ENCODE measurements at places on chromosomes 16 and 17.

GRCh38 chr17:37708008-37708615, 36.7 kb downstream of the HNF1B start:
- no peak for DNase-seq

- no peak for DNase-seq
These were observed 20.5 kb downstream of the ST3GAL2 start for GRCh38 chr16:70418274-70418992.

DNA sequence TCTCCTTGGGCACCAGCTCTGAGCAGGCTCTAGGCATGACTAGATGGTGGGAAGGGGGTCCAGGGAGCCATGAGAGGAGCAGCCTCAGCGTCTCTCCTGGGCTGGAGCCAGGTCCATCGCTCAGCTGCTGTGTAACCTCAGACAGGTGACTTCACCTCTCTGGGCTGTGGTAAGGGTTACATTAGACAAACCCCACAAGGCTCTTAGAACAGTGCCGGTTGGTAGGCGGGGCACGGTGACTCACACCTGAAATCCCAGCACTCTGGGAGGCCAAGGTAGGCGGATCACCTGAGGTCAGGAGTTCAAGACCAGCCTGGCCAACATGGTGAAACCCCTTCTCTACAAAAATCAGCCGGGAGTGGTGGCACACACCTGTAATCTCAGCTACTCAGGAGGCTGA, 18.1 kb upstream of the NPTX1 start:
- DNase-seq = no peak

DNA sequence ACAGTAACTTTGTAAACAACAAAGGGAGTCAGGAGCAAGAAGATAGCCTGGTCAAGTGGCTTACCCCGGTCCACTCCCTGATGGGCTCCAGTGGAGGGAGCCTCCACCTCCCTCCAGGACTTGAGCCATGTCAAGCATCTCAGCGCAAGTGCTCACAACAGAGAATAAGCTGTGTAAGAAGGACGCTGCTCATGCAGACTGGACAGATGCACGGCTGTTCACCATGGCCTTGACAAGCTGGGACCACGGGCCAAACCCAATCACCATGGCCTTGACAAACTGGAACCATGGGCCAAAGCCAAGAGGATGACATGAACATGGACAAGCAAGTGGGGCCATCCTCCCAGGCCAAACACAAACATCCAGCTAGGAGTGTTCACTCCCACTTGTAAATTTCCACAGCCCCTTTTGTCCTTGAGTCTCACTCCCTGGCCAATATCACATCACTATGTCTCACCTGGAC, 3.4 kb upstream of the PITPNM3 start:
- no peak for DNase-seq

- no peak for DNase-seq
These were observed 21.0 kb downstream of the PHB1 start for GRCh38 chr17:49393491-49394255.

- DNase-seq = peak; percentile 89
These were observed 20.9 kb downstream of the TNS4 start for GRCh38 chr17:40480501-40481003.

DNA sequence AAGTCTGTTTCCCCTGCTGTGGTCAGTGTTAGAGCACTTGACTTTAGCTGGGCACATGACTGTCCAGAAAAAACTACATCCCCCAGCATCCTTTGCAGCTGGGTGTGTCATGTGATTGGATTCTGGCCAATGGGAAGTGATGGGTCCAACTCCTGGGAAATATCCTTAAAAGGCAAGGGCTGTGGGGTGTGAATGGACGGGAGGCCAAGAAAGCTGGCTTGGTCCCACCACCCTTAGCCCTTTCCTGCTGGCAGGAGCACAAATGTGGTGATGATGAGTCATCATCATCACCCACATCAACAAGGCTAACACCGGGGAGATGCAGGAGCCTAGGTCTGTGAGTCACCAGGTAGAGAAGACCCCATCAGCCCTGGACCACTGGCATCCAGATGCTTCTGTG, 341.7 kb downstream of the C16orf95 start:
- DNase-seq = peak; percentile 66

DNA sequence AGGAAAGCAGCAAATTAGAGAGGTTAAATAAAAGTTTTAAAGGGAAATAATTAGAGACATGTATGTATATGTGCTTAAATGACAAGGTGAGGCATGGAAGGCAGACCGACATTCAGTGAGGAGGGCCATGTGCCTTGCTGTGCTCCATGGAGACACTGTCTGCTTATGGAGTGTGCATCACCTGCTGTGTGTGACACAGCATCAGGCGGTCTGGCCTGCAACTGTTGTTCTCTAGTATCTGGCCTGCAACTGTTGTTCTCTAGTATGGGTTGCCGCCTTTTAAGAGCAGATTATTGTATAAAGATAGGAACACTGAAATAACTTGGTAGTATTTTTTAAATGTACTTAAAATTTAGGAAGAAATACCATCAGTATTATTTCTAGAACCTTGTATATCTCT, 225.1 kb downstream of the LGALS9B start:
- DNase-seq = no peak

DNA sequence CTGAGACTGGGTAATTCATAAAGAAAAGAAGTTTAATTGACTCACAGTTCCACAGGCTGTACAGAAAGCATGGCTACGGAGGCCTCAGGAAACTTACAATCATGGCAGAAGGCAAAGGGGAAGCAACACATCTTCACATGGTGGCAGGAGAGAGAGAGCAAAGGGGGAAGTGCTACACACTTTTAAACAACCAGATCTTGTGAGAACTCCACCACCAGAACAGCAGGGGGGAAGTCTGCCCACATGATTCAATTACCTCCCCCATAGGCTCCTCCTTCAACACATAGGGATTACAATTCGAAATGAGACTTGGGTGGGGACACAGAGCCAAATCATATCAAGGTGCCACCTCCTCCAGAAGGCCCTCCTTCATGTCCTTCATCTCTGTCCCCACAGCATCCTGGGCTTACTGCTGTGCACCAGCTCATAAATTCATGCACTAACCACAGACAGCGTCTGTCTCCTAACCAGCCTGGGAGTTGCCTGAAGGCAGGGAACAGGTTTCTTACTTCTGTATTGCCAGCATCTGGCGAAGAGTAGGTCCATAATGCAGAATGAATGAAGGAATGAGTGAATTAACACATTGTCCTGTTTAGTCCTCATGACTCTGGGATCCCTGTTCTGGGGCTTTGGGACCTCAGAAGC, 74.4 kb downstream of the WSB1 start:
- no peak for DNase-seq

DNA sequence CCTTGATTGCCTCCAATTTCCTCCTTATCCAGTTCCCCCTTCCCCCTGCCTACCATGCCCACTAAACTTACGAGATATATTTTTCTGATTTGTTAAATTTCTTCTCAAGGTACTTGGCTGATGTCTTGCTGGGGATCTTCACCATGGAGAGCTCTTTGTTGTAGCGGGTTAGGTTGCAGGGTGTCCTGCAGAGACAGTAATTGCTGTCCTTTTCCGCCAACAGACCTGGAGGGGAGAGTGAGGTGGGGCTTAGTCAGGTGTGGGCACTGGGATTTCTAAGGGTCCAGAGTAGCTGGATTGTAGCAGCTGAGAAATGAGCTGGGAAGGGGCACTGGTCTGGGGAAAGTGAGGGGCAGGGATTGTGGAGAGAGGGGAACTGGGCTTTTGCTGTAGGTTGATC, 32.1 kb downstream of the SPACA3 start:
- no peak for DNase-seq

DNA sequence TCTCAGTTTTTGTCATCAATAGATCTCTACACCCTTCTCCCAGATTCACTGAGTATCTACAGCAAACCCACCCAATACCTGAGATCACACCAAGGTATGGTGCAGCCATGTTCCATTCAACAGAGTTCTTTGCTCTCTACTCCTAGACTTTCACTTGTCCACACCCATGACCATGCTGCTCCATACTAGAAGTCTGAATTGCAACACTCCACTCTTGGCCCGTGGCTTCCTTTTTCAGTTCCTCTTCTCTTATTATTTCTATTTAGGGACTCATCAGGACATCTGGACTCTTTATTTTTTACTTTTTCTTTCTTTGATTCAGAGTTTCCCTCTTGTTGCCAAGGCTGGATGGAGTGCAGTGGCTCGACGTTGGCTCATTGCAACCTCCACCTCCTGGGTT, 37.1 kb downstream of the YWHAE start:
- peak; percentile 68 for DNase-seq

DNA sequence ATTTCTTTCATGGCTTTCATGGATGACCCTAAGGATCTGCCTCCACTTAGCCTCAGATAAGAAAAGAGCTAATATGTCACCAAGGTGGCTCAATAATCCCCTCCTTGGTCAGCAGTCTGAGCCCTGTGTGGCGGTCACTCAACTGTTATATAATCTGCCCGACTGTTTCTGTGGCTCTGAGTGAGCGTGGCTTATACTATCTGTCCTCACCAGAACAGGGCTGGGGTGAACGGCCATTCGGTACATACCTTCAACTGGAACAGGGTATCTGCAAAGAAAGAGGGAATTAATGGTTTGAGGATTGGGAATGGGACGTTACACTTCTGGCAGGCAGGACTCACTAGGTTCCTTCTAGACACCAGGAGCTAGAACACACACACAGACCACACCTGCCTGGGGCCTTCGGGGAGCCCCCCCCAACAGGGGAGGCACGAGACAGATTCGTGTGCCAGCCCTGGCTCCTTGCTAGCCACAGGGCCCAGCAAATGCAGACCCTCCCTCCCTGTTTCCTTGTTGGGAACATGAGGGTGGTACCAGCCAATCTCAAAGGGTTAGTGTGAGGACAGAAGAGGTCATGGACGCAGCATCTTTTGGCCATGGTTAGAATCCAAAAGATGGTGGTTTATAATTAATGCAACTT, 3.7 kb downstream of the CHMP1A start:
- DNase-seq = no peak

- peak; percentile 98 for DNase-seq
These were observed 28.0 kb downstream of the ZCCHC14 start for GRCh38 chr16:87464691-87465300.

DNA sequence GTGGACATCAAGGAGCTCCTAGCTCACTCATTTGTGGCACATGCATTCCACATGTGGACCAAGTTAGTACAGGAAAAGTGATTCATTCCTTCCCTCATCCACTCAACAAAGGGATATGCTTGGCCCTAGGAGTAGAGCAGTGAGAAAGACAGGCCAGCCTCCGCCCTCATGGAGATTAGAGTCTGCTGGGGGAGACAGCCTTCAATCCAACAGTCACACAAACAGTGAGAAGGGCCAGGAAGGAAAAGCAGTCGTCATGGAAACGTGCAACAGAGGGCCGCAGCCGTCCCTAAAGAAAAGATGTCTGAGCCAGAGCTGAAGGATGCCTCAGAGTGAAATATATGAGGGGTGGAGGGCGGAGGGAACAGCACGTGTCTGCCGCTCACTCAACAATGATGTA, 109.9 kb downstream of the VPS53 start:
- DNase-seq = peak; percentile 46

Measured in GM23248 (cell line).